ENCODE measurements at places on chromosomes 2 and 18. TPM values are rescaled to one million over a fixed set of nuclear protein-coding genes. Genes with fewer than 3 reads are reported as not detected.

Gene SEC11C
- 41.8 TPM for total RNA-seq

Gene CD8B2
- total RNA-seq = not detected

Gene PID1
- total RNA-seq = 13.8 TPM

Gene LIPG
- 0.66 TPM for total RNA-seq

DNA sequence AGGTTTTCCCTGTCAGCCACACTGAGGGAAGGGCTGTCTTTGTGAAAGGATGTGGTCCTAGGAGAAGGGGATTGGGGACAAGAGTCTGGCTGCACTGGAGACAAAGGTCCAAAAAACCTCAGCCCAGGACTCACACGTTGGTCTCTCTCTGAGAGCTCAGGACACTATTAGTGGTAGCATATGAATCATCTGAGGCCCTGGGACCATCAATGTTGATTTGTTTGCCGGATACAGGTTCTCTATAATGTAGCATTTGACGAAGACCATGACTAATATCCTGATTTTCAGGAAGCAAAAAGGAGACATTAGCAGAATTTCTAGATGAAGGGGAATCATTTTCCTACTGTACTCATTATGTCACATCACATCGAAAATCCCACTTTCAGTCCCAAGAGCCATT, 22.2 kb upstream of the DNAH6 start:
- DNase-seq = no peak

GRCh38 chr2:79801082-79801481, 288.2 kb downstream of the CTNNA2 start:
- no peak for DNase-seq

GRCh38 chr2:18901242-18901641, 311.9 kb upstream of the NT5C1B start:
- DNase-seq = no peak

GRCh38 chr18:50803592-50803991, 16.2 kb downstream of the MRO start:
- DNase-seq = peak; percentile 50
